Dermis blood vessel endothelial cell (primary cell): ENCODE measurements at places on chromosomes 6 and 20. TPM values are rescaled to one million over a fixed set of nuclear protein-coding genes. Genes with fewer than 3 reads are reported as not detected.

DNA sequence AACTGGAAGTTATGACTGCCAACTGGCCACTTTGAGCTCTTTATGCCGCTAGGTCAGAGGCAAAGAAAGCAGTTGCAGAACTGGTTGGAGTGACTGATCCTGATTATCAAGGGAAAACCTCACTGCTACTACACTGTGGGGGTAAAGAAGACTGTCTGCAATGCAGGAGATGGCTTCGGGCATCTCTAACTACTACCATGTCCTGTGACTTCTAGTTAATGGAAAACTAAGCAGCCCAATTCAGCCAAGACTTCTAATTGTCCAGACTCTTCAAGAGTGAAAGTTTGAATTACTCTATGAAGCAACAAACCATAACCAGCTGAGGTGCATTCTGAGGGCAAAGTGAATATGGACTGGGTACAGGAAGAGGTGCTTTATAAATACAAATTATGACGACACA lies 773.6 kb upstream of the SLC35B3 start:
- no peak for DNase-seq

GRCh38 chr6:113653275-113653674 lies 203.9 kb upstream of the MARCKS start:
- no peak for DNase-seq

Gene KIF3B
- total RNA-seq, result 24.0 and 34.0 TPM in 2 replicates

Gene CYP21A2
- 0.34 TPM in 1 of 2 replicates, not detected in the other for total RNA-seq

DNA sequence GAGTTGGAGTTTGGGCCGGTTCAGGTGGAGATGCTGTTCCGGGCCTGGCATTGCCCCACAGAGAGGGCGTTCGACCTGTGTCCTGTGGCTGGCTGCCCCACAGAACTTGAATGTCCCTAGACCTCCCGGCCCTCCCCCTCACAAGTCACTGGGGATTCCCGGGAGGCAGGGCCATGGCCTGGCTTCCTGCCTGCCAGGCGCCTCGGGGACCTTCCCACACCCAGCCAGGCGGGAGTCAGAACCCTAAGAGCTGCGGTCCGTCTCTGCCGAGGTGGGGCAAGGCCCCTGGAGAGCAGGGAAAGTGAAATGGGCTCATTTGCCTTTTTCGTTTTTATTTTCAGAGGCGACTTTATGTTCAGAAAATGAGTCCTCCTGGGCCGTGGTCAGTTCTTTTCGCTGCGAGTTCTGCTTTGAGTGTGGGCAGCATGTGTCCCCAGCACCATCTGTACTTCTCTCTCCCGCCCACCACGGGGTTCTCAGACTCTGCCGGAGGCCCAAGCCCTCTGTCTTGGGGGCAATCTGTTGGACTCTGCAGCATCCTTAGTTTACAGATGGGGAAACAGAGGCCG lies 8.5 kb downstream of the RBM38 start:
- DNase-seq, result no peak

DNA sequence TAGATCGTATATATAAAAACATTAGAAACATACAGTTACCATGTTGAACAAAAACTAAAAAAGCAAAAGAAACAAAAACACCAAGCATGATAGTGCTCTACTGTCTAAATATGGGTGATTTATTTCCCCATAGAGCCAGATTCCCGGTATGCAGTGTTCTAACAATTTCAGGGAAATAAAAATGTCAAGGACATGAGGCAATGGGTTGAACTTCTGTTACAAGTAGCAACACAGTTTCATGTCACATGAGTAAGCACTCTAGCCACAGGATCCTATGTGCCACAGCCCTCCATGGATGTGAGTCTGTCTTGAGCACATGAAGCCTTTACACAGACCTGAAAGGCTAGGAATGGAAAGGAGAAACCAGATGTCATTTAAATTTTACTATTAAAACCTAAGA lies 96.0 kb downstream of the MAP3K5 start:
- DNase-seq, result no peak

GRCh38 chr6:148177589-148178233 lies 164.9 kb upstream of the SASH1 start:
- peak; percentile 86 for DNase-seq
